ENCODE measurements at places on chromosomes 4 and X. TPM values are rescaled to one million over a fixed set of nuclear protein-coding genes. Genes with fewer than 3 reads are reported as not detected.

Gene CSAG2
- not detected for total RNA-seq

Gene MAP7D2
- total RNA-seq = 0.23 TPM

Gene REELD1
- total RNA-seq = not detected

Gene DCLK2
- 2.9 TPM for total RNA-seq

Gene SYN1
- 0.51 TPM for total RNA-seq

Gene PPEF2
- total RNA-seq = 0.06 TPM

Gene HSFX3
- not detected for total RNA-seq

Gene POU3F4
- total RNA-seq = not detected

Gene OTC
- total RNA-seq = not detected

Gene CXCL1
- total RNA-seq = 2.0 TPM

Gene VCX
- not detected for total RNA-seq

Data from LHCN-M2 (cell line).